Left kidney (tissue), 8 donors: ENCODE measurements at places on chromosomes 1 and 21.

DNA sequence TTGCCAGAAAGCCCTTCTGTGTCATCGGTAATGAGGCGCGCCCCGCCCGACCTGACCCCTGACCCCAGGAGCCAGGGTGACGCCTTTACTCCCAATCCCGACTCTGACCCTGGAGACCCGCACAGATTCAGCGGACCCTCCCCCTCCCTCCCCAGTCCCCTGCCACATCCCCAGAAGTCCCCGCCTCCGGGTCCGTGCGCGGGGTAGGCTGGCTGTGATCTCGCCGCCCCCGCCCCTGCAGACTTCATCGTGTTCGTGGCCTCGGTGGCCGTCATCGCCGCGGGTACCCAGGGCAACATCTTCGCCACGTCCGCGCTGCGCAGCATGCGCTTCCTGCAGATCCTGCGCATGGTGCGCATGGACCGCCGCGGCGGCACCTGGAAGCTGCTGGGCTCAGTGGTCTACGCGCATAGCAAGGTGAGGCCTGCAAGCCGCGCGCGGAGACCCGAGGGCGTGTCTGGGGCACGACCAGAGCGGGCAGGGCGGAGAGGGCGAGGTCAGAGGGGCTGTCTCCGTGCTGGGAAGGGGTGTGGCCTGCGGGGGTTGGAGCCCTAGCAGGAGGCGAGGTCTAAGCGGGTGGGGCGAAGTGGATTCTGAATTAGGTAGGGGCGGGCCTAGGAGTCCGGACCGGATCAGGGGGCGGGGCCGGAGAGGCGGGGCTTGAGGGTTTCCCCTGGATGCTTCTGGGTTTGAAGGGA is 34.8 kb downstream of the KCNQ4 start:
- no peak for DNase-seq

DNA sequence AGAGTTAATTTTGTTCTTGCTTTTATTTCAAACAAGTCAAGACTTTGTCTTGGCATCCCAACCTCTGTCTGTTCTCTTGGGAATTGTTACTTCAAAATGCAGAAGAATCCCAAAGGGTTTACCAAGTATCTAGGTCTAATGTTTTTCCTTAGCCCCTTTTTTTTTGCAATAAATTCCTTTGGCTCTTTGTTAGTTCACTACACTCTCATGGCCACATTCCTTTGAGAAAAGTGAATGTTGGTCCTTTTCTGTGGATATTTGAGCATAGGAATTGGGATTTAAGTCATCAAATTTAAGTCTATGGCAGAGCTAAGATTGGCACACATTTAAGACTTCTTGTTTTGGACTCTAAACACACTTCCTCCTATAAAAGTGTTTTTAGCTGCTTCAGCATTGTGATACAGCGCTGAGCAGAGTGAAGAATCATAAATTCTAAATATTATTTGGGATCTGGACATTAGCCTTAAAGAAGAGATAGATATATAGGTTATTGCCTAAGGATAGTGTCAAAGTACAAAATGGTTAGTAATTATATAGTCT is 1.9 kb downstream of the BTF3L4 start:
- no peak for DNase-seq

DNA sequence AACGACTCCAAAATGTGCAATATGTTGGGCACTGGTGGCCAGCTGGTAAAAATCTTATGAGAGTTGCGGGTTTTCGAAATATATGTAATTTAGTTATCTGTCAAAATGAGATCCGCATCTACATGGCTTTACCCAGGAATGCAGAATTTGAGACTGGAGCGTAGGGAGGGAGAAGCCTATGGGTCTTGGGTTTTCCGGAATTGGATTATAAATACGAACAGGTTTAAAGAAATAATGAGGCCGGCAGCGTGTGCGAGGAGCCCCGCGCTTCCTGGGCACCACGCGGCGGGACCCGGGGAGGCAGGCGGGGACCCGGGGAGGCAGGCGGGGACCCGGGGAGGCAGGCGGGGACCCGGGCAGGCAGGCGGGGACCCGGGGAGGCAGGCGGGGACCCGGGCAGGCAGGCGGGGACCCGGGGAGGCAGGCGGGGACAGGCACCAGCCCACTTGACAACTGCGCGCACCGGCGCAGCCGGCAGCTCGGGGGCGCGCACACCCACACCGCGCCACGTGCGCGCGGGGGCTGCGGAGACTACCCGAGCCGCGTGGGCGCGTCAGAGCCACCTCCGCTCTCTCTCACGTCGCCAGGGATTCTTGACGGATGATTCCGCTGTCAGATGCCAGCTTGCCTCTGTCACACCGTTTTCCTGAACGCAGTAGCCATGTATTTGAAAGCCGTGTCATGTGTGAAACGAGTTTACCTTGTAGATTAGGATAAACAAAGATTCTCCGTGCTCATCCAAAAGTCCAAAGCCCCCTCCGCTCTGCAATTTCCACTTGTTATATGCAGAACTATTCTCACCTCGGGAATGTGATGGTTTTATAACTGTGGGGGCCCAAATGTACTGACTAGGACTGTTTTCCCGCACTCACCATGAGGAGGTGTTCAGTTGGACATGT is 54.3 kb upstream of the HNRNPU start:
- DNase-seq: peak; percentile 62

DNA sequence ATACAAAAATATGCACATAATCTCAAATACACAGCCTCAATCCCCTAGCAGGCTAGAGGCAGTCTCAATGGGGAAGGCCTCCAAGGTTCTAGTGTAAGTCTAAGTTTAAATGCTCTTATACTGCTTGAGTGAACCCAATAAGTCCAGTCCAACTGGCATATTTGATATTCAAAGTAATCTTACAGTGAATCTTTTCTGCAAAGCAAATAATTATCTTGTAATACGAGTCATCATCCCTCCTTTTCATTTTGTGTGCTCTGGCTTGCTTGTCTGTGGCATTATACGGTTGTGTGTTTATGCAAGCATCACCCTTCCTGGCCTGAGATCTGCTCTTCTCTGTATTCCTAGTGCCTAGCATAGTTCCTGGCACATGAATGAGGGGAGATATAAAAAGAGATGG is 166.9 kb upstream of the HMGB4 start:
- no peak for DNase-seq

DNA sequence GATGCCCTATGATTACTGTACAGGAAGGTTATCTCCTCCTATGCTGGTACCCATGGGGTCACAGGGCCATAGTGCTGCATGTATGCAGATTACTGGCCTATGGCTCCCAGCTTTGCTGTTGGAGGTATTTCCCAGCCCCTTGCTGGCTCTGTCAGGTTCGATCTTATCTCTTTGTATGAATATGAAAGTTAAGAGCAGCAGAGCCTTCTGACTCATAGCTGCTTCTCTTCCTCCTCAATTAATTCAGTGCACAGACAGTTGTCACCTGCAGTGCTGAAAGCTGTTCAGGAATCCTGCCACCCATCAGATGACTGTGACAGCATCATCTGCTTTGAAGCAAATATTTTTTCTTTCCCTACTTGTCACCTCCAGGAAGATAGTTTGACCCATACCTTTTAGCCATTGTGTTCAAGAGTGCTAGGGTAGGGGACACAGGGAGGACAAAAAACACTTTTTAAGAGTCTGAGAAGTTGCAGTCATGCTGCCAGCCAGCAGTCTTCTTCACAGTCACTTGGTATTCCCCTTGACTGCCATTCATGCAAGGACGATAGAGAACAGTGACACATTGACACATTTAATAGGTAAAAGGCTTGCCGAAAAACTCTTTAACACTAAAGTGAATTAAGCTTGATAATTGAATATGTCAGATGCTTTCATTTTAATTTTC is 73.1 kb downstream of the KIF1B start:
- no peak for DNase-seq

- no peak for DNase-seq
Observed at GRCh38 chr1:110035236-110035752, 870 bp downstream of the STRIP1 start.

DNA sequence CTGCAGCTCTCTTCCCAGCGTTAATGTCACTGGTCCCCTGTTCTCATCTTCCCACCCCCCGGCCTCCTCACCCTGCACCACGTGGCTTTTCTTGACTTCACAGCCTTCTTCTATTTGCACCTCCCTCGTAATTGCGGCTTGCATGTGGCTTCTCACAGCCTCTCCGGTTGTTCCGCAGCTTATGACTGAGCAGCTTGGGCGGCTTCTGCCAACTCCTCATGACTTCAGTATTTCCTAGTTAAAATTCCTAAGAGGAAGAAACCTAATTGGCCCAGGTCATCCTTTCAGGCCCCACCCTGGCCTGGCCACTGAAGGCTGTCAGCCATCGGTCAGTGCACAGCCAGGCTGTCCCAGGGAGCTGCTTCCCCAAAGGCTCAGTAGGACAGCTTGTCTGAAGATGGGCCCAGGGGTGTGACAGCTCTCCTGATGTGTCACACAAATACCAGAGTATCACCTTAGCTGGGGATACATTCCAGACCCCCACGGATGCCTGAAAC is 8.6 kb upstream of the RERE start:
- no peak for DNase-seq

DNA sequence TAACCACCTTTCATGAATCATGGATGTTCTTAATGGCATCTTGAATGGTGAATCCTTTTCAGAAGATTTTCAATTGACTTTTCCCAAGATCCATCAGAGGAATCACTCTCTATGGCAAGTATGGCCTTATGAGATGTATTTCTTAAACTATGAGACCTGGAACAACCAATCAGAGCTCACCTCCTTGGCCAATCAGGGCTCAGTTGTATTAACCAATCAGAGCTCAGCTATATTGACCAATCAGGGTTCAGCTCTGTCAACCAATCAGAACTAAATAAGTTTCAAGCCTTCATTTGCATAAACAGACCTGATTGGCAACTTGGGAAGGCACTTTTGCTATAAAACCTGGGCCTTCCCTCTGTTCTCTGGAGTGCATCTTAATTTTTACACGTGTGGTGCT is 13.6 kb upstream of the FAM3B start:
- no peak for DNase-seq

DNA sequence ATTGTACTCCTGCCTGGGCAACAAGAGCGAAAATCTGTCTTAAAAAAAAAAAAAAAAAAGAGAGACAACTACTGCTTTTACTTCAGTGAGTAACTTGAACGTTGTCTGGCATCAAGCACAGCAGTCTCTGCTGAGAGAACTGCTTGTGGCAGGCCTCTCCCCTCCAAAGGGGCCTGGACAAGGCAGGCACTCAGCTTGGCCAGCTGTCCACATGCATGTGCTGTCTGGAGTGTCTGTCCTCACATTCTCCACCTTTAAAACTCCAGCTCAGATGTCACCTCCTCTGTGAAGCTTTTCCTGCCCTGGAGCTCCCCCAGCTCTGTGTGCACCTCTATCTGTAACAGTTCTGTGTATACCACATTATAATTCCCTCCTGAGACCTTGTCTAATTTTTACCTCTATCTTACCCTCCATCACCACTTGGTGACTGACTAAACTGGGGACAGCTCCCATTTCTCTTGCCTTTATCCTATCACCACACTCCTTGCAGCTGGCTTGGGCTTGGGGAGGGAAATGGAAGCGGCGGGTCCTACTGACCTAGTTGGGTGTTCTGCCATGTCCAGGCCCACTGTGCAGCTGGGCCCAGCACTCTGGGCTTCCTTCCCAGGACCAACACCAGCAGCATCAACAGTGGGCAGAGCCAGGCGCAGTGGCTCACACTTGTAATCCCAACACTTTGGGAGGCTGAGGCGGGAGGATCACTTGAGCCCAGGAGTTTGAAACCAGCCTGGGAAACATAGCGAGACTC is 71.4 kb upstream of the ARTN start:
- no peak for DNase-seq

GRCh38 chr21:44370027-44370735 is 16.8 kb downstream of the TRPM2 start:
- DNase-seq: peak; percentile 36

GRCh38 chr1:206723805-206724472 is 39.2 kb downstream of the MAPKAPK2 start:
- DNase-seq: no peak

DNA sequence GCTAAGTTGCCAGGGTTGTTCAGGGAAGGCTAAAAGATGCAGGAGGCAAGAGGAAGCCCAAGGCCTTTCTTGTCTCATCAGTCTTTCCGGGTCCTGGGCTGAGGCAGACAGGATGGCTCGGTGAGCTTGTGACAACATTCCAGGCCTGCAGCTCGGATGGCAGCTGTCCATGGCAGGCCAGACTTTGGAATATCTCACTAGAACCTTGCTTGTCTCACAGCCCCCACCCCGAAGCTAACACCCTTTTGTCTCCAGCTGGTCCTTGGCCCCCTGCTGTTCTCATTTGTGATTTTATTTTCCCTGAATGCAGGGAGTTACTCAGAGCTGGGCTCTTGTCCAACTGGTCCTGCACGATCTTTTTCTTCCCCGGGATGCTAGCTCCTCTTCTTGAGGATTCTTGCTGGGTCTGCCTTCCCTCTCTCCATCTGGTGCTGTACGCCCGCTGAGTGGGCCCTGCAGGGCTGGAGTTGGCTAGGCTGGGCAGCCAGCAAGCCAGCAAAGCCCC is 477.2 kb upstream of the CAMK1G start:
- no peak for DNase-seq

DNA sequence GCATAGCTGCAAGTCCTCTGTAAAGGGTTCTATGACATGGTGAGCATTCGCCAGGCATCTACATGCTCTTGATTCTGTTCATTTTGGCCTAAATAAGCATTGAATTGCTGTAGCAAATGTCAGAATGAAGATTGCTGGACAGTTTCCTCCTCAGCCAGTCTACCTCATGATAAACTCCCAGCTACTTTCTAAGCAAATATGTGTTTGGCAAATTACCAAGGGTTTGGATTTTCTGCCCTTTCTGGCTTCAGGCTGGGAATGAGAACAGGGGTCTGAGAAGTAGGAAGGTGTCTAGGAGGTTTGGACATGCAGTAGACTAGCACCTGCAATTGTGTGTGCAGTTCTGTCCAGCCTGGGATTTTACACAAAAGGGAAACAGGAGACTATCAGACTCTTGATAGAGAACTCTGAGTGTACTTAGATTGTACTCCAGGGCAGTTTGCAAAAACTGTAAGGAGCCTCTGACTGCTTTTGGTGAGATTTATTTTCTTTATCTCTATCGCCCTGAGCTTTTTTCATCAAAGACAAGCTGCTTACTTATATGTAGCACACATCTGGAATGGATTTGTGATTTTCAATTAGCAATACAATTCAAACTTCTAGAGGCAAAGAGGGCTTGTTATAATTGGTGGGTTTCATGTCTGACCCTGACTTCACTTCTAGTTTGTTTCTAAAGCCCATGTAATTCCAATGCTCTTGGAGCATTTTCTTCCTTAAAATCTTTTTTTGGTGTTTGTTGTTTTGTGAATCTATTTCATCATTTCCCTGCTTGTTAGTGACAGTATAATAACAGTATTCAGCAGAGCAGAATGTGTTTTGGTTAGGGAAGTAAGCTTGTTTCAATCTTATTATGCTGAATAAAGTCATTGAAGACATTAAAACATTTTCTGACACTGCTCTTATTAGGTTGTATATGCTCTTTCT is 150.8 kb downstream of the VPS13D start:
- no peak for DNase-seq

- no peak for DNase-seq
Observed at GRCh38 chr1:211951856-211952255, 83.5 kb downstream of the INTS7 start.

- DNase-seq: no peak
Observed at GRCh38 chr21:43191971-43192370, 23.2 kb downstream of the CRYAA start.
